ENCODE measurements at places on chromosomes 6 and 20.

- DNase-seq: no peak
These were observed 142.1 kb downstream of the FOXA2 start for GRCh38 chr20:22442318-22442717.

- no peak for DNase-seq
These were observed 624.7 kb downstream of the UTRN start for GRCh38 chr6:144909753-144910285.

- DNase-seq: no peak
These were observed 3.4 kb downstream of the CST9L start for GRCh38 chr20:23564927-23565326.

- DNase-seq: no peak
These were observed 40.1 kb upstream of the EEF1A1 start for GRCh38 chr6:73560853-73561407.
